ENCODE measurements at places on chromosomes 1 and 21.
A peak's percentile ranks its signal among the peaks of the same experiment; 100 is the strongest.

- no peak for DNase-seq
These were observed 471.1 kb upstream of the VAMP3 start for GRCh38 chr1:7299994-7300393.

DNA sequence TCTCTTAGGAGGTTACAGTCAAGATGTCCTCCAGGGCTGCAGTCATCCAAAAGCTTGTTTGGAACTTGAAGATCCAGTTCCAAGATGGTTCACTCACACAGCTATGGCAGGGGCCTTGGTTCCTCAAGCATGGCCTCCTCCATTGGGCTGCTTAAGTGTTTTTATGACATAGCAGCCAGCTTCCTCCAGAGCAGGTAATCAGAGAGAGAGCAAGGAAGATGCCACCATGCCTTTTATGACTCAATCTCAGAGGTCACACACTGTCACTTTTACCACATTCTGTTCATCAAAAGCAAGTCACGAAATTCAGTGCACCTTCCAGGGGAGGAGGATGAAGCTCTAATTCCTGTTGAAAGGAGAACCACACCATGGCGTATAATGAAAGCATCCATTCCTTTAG, 17.1 kb downstream of the ELAPOR1 start:
- no peak for DNase-seq

GRCh38 chr21:46559291-46559983, 45.4 kb downstream of the S100B start:
- no peak for DNase-seq

GRCh38 chr1:106526650-106527049, 529.8 kb upstream of the PRMT6 start:
- DNase-seq, result no peak

DNA sequence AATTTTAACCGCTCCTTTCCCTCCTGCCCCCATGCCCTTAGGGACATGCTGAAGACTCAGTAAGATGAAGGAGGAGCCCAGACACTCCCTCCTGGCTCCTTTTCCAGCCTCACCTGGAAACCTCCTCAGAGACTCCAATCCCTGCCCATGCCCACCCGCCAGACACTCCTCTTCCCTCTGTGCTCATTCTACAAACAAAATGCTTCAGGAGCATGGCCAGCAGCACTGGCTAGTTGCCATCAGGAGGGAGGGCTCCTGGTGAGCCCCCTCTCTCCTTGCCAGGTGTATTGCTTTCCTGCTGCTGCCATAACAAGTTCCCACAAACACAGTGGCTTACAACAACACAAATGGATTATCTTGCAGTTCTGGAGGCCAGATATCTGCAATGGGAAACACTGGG, 126.1 kb downstream of the PSMG1 start:
- DNase-seq, result no peak

DNA sequence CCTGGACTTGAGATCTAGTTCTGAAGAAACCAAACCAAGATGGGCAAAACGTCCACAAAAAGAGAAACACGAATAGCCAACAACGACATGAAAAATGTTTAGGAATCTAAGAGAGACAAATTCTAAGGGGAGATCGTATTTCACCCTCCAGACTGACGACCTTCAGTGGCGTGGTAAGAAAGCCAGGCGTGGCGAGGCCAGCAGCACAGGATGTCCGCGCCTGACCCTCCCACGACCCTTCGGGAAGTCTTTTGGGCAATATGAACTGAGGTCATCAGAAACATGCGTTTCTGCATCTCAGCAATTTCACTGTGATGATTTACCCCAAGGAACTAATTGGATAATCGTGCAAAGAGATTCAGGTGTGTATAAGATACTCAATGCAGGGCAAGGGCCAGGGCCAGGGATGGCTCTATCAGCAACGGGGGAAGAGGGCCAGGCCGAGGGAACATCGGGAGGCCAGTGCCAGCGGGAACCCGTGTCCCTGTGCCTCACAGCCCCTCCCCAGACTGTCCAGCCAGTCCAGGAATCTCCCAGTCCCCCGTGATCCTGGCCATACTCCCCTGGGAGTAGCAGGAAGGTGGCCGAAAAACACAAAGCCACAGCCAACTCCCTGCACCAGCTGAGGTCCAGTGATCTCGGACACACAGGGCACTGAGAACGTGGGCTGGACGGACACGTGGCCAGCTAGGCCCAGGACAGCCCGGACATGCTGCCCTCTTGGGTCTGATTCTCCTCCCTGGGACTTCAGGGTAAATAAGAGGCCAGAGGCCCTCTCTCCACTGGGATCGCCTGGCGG, 53.6 kb upstream of the ADARB1 start:
- DNase-seq, result no peak

- DNase-seq, result no peak
These were observed 361 bp upstream of the LMX1A start for GRCh38 chr1:165356876-165357275.

GRCh38 chr1:215517441-215517891, 49.6 kb upstream of the KCTD3 start:
- DNase-seq, result no peak

DNA sequence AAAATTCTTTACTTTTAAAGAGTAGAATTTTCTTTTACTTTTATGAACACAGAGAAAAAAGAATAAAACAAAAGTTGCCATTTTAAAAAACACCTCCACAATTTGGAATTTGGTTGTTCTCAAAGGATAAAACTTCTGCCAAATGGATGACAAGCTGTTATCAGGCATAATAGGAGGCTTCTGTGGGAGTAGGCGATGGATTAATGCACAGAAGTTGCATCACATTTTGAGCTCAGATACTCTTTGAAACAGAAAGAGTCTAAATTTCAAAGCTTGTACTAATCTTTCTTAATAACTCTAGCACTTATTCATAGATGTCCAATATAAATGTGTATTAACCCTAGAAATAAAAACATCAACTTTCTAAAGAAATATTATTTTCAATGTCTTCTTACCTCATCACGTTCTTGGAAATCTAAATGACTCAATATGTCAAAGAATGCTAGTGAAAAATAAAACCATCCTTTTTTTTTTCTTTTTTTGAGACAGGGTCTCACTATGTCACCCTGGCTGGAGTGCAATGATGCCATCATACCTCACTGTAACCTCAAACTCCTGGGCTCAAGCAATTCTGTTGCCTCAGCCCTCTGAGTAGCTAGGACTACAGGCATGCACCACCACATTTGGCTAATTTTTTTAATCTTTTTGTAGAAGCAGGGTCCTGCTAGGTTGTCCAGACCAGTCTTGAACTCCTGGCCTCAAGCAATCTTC, 112.8 kb upstream of the USP25 start:
- no peak for DNase-seq

- DNase-seq, result no peak
These were observed 170.1 kb downstream of the TRIM33 start for GRCh38 chr1:114340892-114341291.

DNA sequence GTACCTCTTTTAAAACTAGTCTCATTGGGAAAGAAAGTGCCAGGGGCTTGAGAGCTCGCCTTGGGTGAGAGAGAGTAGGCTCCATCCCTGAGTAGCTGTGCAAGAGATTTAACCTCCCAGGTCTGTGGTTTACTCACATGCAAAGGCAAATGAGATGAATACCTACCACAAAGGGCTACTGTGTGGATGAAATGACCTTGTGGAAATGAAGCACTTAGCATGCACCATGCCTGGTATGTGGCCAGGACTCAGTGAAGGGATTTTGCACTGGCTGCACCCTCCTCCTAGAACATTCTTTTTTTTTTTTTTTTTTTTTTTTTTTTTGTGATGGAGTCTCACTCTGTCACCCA, 120.3 kb downstream of the PROX1 start:
- no peak for DNase-seq

DNA sequence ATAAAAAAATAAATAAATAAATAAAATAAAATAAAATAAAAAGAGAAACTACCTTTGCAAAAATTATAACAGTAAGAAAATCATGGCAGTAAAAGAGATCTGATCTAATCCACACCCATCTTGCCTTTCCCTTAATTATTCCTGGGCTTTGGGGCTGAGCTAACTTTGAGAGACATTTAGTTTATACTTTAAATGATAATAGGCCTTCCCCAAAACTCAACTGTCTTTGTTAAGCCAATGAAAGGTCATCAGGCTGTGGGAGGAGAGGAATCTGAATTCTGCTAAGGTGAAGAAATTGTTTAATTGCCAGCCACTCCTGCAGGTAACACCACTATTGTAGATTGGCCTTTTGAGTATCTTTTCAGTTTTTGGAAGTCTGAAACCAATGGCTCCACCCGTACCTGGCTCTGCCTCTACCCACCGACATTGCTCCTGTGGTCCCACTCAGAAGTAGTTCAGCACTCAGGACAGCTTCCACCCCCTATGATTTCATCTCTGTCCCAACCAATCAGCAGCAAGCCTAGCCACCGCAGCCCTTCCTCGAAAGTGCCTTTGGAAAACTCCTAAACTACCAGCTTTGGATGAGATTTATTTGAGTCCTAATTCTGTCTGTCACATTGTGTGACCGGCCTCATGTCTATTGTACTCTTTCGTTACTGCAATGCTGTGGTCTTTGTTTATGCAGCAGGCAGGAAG, 23.0 kb upstream of the PNRC2 start:
- no peak for DNase-seq

GRCh38 chr1:1602968-1603506, 3.1 kb upstream of the FNDC10 start:
- DNase-seq, result no peak

- DNase-seq, result no peak
These were observed 29.5 kb downstream of the RUNX1 start for GRCh38 chr21:35019631-35020032.

GRCh38 chr1:162704673-162705424, 72.6 kb downstream of the DDR2 start:
- no peak for DNase-seq

DNA sequence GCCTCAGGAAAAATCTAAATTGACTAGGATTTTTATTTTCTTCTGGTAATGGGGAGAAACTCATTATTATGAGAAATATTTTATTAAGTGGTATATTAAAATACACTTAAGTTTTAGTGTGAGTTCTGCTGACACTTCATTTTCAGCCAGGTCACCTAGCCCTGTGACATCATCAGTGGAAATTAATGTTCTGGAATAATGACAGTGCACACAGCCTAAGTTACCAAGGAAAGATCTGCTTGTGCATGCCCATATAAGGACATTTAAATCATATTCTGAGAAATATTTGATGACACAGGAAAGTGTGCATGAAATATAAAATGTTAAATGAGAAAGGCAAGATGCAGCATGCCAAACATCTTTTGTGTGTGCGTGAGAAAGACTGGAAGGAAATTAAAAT, 102.0 kb downstream of the KIF14 start:
- DNase-seq, result no peak

DNA sequence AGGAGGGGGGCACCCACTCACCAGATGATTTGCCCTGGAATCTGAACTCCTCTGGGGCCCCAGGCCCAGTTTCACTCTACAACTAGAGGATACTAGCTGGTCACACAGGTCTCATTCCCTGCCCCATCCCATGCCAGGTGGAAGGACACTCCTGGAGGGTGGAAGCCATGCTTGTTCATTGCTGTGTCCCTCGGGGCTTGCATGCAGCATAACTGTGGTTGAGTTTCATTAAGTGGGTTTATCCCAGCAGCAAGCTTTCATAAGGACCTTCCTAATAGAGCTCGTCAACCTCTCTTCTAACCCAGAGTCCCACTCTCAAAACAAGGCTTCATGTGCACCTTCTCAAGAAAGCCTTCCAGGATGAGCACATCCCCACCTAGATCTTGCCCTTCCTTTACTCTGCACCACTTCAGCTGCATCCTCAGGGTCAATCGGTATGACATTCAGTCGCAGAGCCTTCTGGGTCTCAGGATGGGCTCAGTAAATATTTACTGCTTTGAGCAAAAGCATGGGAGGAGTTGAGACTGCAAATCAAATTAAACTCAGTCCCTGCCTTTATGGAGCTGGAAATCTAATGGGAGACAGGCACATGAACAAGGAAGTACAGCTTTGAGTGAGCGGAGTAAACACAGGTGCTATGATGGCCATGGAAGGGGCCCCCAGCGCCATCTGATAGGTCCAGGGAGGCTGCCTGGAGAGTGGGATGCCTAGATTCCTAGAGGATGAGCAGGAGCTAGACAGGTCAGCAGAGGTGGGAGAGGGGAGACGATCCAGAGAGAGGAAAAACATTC, 32.3 kb downstream of the LAMB3 start:
- no peak for DNase-seq

DNA sequence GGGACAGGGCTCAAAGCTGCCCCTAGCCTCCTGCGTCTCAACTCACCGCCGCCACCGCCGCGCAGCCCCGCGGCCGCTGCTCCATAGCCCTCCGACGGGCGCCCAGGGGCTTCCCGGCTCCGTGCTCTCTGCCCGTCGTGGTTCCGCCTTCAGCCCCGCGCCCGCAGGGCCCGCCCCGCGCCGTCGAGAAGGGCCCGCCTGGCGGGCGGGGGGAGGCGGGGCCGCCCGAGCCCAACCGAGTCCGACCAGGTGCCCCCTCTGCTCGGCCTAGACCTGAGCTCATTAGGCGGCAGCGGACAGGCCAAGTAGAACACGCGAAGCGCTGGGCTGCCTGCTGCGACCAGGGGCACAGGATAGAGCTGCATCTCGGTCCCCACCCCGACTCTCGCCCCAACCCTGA, at the start of gene TNFRSF25:
TSS of gene TNFRSF25 (minus strand) at position 151 of the 400 bp plus-strand sequence. CDS start at position 85, 66 bp downstream.
- no peak for DNase-seq

DNA sequence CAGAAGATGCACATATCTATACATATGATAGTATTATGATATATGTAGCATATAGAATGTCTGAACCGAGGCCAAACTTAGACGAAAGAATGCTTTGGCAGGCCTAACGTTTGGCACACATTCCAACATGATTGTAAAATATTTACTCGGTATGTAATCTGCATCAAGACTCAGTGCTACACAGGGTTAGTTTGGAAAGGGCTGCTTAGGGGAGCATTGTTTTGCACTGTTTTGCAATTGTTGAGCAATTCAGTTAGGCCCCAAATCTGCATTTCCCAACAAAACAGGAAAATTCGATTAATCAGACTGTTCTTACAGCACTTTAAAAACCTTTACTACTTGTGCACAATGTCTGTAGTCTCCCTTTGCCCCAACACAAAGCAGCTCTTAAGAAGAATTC, 216.0 kb upstream of the NEGR1 start:
- DNase-seq, result no peak

DNA sequence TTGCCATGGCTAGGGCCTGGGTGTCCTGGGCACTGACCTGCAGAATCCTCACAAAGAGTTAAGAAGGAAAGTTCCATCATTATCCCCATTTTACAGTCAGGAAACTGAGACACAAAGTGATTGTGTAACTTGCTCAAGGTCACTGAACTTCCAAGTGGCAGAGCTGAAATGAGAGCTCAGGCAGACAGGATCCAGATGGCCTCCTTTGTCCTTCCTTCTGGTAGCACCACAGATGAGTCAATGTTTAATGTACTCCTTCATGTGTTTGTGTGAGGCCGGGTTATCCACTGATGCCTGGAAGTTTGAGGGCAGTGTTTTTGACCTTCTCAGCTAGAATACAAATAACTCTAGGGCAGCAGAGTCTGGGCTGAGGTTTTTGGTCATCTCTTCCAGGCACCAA, 207.0 kb downstream of the TNR start:
- no peak for DNase-seq

GRCh38 chr1:29849038-29849750, 612.9 kb downstream of the PTPRU start:
- peak; percentile 15 for DNase-seq

DNA sequence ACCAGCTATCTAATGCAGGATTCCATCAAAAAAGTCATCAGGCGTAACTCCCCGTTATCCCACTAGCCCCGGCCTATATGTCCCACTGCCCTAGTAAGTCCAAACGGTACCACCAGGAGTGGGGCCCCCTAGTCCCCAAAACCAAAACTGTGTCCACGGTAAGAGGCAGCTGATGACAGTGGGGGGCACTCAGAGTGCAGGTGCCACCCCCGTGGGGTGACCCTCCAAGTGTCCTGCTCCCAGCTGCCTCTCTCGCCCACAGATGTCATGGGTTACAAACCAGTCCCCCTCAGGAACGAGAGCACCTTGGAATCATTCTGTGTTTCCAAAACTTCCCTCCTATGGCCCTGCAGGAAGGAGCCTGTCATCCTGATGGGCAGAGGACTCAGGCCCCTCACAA, 10.9 kb upstream of the AURKAIP1 start:
- no peak for DNase-seq

Measured in HuH-7.5 (cell line).